ENCODE measurements at places on chromosomes 7 and 10. TPM values are rescaled to one million over a fixed set of nuclear protein-coding genes. Genes with fewer than 3 reads are reported as not detected.

GPR26 gene
- not detected for total RNA-seq

PTPN20 gene
- total RNA-seq: 5.6 TPM

PAX4 gene
- not detected for total RNA-seq

CPA5 gene
- 0.13 TPM for total RNA-seq

HOXA6 gene
- 8.8 TPM for total RNA-seq

UPF2 gene
- 17.1 TPM for total RNA-seq
